ENCODE measurements at places on chromosomes 5 and 9.

DNA sequence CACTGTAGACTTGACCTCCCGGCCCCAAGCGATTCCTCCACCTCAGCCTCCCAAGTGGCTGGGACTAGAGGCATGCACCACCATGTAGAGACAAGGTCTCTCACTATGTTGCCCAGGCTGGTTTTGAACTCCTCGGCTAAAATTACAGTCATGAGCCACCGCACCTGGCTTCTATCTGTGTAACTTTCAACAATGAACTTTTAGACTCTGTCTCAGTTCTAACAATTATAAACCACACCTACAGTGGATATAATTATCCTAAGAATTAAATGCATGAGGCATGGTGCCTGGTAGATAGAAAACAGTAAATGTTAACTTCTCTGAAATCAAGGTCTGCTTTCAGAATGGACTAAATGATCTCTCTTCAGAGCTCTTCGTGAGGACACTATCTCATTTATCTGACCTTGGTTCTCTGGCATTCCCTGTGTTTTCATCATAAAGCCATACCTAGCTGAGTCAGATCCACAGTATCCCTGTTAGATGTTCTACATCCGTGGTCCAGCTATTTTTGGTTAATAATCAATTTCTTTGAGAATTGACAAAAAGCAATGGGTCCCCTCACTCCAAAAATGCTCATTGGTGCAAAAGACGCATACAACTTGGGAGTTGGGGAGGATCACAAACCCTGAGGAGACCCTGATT lies 7.2 kb downstream of the HAVCR1 start:
- DNase-seq: no peak

DNA sequence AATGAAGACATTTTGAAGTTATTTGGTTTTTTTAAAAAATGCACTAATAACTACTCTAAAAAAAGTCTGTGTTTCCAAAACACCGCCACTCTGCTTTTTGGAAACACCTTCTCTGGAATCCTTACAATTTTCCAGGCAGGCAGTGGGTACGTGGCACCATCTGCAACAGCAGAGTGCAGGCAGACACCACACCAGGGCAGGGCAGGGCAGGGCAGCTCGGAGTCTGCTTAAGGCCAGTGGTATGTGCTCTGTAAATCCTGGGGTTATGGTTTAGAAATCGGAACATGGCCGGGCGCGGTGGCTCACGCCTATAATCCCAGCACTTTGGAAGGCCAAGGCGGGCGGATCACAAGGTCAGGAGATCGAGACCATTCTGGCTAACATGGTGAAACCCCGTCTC lies 97.6 kb downstream of the TLE1 start:
- no peak for DNase-seq

- peak; percentile 69 for DNase-seq
Observed at GRCh38 chr5:63125862-63126261, 547.2 kb downstream of the LRRC70 start.

DNA sequence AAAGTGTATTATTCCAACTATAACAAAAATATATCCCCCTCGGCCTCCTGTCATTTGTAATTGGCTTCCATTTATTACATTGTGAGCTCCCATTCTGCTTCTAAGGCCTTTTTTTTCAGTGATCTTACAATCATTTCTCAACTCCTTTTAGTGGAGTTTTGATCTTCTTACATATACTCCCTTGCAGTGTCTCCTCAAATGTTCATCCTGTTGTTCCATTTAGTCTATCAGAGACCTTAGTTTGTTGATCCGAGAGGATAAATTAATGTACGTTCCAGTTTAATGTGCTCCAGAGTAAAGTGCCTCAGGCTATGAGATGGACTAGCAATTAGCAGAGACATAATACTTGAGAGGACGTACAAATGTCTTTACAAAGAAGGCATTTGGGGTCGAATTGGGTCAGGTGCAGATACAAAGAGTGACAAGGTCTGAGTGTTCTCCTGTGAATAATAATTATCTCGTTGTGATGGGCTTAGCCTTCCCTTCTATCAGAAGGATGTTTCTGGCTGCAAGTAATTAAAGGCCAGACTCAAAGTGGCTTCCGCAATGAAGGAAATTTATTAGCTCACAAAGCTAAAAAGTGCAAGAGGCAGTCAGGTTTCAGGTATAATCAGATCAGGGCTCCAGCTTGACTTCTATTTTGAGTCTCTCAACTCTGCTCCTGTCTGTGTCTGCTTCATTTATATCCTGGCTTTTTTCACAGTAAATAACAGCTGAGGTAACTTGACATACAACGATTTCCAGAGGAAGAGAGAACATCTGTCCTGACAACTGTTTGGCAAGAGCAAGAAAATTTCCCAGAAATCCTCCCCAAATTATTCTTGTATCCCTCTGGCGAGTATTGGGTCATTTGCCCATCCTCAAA lies 30.1 kb downstream of the ARRDC3 start:
- no peak for DNase-seq

DNA sequence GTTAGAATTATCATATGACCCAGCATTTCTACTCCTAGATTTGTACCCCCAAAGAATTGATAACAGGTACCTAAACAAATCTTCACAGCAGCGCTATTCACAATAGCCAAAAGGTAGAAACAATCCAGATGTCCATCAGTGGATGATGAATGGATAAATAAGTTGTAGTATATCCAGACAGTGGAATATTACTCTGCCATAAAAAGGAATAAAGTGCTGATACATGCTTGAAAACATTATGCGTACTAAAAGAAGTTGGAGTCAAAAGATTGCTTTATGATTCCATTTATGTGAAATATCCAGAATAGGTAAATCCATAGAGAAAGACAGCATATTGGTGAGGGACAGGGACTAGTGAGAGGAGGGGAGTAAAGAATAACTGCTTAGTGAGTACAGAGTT lies 26.0 kb downstream of the MTREX start:
- DNase-seq: no peak

GRCh38 chr9:121038804-121039203 lies 11.3 kb downstream of the C5 start:
- no peak for DNase-seq

GRCh38 chr5:93305984-93306383 lies 275.0 kb downstream of the NR2F1-AS1 start:
- no peak for DNase-seq

DNA sequence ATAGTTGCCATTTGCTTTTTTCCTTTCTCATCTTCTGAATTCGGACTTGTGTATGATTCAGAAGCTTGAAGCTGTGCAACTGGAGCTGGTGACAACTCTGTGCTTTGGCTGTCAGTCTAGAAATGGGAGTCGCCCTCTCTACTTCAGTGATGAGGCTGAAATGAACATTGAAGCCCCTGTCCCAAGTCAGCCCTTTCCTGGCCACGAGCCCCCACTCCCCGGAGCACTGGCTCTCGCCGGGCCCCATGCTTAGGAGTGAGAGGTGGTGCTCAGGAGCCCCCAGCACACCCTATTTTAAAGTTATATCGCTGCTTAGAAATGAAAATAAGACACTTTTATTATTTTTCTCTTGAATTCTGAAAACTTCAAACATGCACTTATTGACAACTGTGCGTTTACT lies 66.0 kb downstream of the PSMB7 start:
- no peak for DNase-seq

DNA sequence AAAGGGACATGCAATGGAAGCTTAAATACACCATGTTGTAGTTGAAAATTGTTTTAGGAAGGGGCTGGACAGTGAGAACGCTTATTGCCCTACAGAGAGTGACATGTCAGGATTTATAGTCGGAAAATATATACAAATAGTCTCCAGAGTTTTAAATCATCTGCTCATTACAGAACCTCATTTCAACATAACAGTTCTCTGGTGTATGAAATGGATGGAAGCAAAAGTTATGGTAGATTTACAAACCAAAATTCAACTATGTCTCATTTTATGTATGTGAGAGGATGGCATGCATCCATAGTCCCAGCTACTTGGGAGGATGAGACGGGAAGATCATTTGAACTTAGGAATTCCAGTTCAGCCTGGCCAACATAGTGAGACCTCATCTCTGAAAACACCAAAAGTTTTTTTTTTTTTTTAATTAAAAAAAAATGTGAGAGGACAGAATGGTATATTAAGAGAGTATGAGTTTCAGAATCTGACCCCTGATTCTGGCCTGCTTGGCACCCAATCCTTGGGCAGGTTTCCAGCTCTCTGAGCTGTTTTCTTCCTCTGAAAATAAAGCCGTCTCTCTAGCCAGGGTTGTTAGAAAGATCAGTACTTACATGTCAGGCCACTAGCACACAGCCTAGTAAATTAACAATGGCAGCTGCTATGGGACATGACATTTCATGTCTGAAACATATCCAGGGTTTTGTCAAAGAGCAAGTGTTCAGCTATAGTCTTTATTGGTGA lies 40.1 kb downstream of the IQGAP2 start:
- DNase-seq: no peak
